ENCODE measurements at places on chromosomes 1 and 21.
A peak's percentile ranks its signal among the peaks of the same experiment; 100 is the strongest.

GRCh38 chr1:229155472-229155871 lies 115.4 kb upstream of the RAB4A start:
- no peak for DNase-seq

- no peak for DNase-seq
Observed at GRCh38 chr1:227869851-227870305, 54.4 kb downstream of the PRSS38 start.

DNA sequence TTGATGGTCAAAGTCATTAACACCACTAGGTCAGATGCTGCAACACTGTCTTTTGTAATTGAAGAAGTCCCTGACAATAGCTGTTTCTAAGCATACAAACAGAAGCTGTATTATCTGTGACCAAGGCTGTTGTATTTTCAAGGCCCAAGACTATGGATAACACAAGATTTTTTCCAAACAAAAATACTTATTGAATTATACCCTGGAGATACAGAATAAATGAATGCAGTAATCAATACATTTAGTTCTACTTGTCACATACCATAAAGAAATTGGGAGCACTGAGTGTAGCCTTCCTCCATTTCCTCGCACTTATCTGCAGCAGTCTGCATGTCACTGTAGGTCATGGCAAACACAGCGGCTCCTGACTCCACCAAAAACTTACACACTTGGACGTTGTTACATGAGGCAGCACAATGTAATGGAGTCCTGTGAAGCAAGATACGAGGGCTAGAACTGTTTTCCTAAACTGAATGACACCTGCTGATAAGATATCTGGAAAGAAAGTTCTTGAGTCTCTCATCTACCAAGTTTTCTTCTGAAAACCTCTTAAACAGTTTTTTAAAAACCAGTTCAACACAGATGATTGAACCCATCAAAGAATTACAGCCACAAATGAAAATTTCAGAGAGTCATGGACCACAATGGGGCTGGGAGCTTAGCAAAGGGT lies 56.9 kb downstream of the TP53BP2 start:
- no peak for DNase-seq

DNA sequence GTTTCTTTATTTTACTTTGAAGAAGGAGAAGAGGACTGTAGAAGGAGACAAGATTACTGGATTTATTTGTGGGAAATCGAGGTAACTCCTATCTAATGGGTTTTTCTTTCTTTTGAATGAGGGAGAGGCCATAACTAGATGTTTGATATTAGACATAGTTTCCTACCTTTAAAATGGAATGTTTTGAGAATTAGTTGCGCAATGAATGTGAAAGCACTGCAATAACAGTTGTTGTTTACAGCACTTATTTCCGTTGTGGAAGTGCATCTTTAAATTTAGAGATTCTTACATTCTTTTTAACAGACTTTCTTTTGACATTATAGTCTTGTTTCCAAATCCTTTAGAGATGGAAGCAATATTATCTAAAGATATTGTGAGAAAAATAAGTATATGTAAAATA lies 229.0 kb downstream of the SRGAP2C start:
- DNase-seq, result no peak

DNA sequence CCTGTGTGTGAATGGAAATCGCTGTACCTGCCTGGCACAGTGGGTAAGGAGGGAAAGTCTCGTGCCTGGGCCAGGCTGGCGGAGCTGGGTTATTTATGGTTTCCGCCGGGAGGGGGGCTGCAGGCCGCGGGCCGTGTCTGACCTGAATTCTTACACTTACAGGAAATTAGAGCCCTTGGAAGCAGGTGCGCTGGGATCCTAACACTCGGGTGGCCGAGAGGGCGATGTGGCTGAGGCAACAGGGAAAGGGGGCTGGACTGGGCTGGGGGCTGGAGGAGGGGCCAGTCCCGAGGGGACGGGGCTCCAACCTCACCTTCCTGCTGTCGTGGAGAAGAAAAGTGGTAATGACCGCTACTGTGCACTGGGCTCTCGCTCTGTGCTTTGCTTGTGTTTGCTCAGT lies 109.4 kb upstream of the WNT4 start:
- no peak for DNase-seq

DNA sequence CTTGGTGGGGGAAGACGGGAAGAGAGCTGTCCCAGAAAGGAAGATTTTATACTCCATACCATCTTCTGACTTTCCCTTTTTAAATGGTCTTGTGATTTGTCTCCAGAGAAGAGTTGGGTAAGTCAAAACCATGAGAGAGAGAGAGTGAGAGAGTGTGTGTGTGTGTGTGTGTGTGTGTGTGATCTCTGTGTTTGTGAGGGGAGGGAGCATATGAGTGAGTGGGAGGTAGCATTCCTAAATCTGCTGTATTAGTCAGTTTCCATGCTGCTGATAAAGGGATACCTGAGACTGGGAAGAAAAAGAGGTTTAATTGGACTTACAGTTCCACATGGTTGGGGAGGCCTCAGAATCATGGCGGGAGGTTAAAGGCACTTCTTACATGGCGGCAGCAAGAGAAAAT lies 102.0 kb upstream of the VANGL1 start:
- no peak for DNase-seq

GRCh38 chr1:42682739-42683531 lies 717 bp downstream of the YBX1 start:
- no peak for DNase-seq

GRCh38 chr1:69595486-69595885 lies 27.8 kb downstream of the LRRC7 start:
- no peak for DNase-seq

DNA sequence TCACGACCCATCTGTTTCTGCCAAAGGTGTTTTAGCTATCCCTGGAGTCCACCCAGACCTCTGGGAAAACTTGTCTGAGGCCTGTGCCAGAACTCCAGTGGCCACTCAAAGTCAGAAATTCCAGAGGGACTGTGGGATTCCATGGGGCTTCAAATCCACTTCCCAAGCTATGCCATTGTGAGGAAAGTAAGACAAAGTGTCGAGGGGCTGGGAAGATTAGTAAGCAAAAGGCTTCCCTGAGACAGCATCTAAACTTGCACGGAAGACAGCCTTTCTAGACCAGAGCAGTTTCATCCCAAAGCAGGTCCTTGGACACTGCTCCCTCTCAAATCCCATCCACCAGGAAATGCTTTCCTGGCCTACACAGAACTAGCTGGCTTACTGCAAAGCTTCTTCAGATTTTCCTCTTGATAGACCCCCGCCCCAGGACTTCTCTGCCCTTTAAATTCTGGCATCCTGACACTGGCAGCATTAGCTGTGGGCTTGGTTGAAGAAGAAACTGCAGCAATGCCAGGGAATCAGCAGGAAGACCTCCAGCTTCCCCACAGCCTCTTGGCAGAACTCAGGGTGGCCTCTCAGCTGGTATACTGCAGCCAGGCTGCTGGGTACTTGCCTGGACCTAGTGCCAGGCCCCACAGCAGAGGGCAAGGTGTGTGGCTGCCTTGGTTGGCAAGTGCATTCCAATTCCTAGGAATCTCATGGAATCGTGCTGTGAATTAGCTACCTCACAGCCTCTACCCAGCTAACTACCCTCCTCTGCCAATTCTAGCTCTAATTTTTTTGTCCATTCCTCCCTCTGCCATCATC lies 27.3 kb upstream of the LMX1A start:
- DNase-seq, result no peak

GRCh38 chr1:2115008-2115641 lies 64.9 kb downstream of the PRKCZ start:
- no peak for DNase-seq

- no peak for DNase-seq
Observed at GRCh38 chr1:182984138-182984537, 31.2 kb upstream of the SHCBP1L start.

DNA sequence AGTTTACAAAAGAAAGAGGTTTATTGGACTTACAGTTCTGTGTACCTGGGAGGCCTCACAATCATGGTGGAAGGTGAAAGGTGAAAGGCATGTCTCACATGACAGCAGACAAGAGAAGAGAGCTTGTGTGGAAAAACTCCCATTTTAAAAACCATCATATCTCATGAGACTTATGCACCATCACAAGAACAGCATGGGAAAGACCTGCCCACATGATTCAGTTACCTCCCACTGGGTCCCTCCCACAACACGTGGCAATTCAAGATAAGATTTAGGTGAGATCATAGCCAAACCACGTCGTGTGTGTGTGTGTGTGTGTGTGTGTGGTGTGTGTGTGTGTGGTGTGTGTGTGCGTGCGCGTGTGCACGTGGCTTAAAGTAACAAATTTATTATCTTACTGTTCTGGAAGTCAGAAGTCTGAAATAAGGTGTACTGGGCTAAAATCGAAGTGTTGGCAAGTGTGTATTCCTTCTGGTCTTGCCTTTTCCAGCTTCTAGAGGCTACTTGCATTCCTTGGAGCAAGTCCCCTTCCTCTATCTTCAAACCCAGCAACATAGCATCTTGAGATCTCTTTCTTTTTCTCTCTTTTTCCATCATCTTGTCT lies 48.1 kb upstream of the MPC2 start:
- DNase-seq, result no peak

DNA sequence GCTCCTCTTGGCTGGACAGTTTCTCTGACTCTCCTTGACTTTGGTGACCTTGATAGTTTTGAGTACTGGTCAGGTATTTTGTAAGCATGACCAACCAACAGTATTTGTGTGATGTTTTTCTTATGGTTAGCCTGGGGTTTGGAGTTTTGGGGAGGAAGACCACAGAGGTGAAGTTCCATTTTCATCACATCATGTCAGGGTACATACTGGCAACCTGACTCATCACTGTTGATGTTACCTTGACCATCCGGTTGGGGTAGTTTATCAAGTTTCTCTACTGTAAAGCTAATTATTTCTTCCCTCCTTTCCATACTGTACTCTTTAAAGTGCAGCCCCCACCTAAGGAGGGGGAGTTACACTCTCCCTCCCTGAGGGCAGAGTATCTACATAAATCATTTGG lies 13.4 kb downstream of the OSCP1 start:
- no peak for DNase-seq

DNA sequence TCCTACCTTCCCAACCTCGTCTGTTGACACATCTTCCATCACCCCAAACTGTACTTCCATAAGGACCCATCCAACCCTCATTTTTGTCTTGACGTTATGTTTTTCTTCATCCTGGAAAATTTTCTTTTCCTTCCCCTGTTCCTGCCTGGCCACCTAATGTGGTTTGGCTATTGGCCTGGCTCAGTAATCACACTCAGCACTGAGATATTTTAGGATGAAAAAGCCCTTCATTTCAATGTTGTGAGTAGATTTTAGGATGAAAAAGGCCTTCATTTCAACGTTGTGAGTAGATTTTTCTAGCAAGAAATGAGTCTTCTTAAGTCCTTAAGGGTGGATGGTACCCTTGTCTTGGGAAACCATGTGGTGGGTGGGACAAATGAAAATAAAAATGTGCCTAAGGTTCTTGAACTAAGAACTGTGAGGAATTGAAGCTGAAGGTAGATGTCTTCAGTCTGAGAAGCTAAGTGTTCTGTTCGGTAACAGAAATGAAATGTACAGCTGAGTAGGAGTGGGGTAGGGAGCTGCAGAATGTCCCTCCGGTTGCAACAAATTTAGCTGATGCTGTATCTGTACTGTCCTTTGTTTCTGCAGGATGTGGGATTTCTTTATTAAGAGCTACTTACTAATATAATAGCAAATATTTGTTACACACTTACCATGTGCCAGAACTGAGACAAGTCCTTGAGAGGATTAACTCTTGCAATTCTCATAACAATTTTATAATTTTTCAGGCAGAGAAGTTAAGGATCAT lies 36.1 kb downstream of the DNTTIP2 start:
- DNase-seq, result no peak

GRCh38 chr1:186183219-186183618 lies 191.8 kb downstream of the TPR start:
- no peak for DNase-seq

DNA sequence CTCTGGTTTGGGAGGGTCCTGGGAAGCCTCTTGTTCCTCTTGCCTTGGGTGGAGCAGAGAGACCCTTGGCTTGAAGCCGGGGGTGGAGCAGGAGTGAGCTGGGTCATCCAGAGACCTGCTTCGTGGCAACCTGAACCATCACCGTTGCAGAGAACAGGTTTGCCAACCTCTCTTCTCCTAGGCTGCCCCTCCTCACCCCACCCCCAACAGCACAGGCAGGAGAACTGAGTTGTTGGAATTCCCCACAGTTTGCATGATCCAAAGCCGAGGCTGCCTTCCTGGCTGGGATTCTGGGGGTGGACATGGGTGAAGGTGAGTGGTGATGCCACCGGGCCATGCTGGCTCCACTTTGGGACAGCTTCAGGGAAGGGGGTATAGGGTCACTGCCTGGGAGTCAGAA lies 2.2 kb downstream of the WNT4 start:
- DNase-seq, result no peak

DNA sequence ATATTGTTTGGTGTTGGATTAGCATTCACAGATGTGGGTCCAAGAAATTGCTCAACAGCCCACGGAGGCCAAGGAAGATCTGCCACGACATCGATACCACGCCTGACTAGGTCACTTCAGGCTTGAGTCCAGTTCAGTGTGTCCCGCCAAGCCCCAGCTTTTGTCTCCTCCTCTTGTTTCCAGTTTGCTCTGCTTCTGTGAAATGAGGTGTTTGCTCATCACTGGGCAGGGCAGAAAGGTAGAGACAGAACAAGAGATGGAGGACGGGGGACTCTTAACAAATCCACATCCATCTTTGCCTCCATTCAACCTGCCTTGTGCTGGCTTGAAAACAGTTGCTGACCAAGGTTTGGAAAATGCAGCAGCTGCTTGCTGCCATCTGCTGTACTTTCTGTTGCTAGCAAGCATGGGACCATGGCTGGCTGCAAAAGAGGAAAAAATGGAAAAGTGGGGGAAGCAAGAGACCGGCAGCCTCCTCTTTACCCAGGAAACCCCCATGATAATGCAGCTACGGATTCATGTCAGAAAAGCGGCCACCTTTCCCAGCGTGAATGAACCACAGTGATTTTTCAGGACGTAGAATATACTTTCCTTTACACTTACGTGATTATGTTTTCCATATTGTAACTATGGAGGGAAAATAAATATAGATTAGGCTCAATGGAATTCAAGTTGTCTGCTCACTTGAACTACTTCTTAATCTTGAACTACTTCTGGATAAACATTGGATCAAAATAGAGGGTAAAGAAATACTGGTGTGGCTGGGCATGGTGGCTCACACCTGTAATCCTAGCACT lies 80.2 kb upstream of the GREM2 start:
- peak; percentile 50 for DNase-seq
